ENCODE measurements at places on chromosomes 6 and 20.

GRCh38 chr6:159691133-159691962 lies 1.7 kb downstream of the SOD2 start:
- DNase-seq: no peak

DNA sequence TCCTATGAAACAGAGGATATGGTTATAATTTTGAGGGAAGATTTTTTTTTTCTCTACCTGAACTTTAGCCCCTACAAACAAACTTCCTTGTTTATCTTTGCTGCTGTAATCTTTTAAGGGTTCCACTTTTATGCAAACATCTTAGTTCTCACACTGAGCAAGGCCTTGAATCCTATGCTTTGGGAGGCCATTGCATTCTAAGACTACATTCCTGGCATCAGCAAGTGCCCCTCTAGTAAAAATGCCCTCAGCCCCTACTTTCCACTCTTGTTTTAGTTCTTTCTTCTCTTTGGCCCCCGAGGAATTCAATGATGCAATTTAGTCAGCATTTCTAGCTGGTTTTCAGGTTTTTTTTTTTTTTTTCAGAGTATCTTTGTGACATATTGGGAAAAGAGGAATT lies 8.1 kb upstream of the AHI1 start:
- no peak for DNase-seq

GRCh38 chr20:59526242-59527225 lies 77.8 kb upstream of the PHACTR3 start:
- DNase-seq: no peak

DNA sequence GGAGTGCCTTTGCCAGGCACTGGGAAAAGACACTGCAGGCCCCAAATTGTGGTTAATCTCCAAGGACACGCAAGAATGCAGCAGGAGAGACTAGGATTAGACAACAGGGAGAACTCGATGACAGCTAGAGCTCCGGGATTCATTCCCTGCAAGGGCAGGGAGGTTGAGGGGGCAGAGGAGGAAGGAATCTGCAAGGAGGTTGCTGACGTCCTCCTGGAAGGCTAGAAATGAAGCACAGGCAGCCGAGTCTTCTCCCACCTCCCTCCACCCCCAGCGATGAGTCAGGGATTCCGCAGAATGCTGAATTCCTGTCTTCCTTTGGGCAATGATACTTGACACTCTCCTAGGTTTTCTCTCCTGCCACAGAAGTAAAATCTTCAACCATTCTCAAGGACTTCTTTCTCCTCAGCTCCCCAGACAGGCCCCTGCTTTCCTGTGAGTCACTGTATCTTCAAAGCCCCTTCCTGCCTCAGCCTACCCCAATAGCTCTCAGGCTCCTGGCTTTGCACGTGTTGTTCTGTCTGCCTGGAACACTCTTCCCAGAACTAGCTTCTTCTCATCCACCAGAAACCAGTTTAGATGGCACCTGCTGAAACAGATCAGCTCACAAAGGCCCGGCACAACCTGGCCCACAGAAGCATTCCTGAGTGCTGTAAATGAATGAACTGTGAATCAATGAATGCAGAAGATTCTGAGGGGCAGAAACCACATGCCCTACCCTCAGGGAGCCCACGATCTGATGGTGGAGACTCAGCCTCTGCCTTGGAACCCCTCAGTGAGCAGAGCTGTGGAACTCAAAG lies 85.6 kb downstream of the MRPL14 start:
- no peak for DNase-seq

- DNase-seq: no peak
Measured at GRCh38 chr6:145863366-145863765, 48.8 kb upstream of the FBXO30 start.

DNA sequence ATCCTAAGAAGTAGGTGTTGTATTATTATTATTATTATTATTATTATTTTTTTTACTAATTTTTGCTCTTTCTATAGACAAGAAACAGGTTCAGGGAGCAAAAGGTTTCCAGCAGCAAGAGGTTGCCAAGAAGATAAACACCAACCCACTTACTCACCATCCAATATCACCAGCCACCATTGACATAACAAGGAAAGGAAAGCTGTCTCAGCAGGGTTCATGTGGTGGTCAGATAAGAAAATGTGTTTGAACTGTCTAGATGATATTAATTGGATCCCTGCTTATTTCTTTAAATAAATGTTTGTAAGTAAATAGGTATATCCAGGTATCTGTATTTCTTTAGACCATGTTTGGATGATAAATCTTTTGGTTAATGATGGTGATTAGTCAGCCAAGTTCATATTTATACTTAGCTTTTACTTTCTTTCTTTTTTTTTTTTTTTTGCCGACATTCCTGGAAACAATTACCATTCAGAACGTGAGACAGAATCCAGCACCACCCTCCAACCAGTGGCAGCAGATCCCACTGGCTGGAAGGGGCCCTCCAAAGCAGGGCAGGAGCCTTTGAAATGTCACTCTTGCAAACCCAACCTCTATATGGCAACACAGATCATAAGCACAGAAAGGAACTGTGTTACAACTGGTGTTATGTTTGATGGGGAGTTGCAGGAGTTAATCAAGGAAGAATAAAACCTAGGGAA lies 139.2 kb upstream of the ECI2 start:
- DNase-seq: no peak

GRCh38 chr6:40148882-40149573 lies 214.8 kb upstream of the MOCS1 start:
- no peak for DNase-seq

DNA sequence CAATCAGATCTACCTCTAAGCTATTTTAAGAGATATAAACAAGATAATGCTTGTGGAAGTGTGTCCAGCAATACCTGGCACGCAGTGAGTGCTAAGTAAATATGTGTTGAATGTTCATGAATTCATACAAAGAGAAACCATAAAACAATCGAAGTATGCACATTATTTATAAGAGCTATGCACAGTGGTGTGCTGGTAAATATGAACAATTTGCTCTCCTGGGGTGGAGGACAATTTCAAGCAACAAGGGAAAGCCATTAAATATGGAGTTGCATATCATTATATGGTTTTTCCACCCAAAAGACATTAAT lies 526.6 kb upstream of the MARCKS start:
- no peak for DNase-seq

GRCh38 chr6:156601152-156602065 lies 175.8 kb upstream of the ARID1B start:
- DNase-seq: no peak

DNA sequence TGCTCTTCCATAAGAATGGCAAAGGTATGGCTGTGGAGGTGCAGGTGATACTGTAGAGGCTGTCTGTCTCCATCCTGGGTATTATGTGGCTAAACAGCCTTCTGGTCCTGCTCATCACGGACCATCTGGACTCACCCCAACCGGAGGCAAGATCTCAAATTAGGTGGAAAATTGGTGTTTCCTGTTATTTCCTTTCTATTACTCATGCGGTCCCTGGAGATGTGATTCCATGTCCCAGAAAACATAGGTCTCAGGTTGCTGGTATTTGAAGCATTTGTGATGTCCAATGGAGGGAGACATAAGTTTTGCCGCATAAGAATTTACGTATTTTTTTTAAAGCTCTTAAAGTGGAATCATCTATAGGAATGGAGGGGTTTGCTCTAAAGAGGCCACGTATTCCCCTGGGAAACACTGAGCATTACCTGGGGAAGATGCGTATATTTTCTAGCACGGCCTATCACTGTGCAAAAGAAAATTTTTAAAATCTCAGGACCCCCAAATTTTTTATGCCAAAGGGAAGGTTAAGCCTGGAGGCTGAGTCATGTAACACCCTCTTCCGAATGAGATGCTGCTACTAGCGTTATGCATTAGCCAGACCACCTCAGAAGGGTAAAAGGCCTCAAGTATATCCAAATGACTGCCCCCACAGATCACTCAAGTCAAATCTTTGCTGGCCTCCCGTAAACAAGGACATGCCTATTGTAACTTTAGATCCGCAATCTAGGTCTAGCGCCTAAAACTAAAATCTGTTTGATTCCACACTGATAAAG lies 22.4 kb upstream of the PBOV1 start:
- DNase-seq: no peak

- DNase-seq: no peak
Measured at GRCh38 chr6:138443979-138444378, 40.0 kb downstream of the HEBP2 start.

DNA sequence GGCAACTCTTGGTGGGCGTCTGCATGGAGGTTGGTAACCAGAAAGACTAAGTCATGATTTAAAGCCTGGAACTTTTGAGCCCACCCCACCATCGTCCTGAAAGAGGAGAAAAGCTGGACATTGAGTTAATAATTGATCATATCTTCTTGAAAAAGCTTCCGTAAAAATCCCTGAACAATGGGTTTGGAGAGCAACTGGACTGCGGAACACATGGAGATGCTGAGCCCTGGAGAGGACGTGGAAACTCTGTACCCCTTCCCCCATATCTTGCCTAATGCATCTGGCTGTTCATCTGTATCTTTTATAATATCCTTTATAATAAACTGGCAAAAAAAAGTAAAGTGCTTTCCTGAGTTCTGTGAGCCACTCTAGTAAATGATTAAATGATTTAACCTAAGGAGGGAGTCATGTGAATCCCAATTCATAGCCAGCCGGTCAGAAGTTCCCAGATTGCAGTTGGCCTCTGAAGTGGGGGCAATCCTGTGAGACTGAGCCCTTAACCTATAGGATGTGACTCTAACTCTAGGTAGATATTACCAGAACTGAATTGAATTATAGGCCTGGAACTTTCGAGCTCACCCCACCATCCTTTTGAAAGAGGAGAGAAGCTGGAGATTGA lies 26.5 kb upstream of the LGSN start:
- DNase-seq: no peak

DNA sequence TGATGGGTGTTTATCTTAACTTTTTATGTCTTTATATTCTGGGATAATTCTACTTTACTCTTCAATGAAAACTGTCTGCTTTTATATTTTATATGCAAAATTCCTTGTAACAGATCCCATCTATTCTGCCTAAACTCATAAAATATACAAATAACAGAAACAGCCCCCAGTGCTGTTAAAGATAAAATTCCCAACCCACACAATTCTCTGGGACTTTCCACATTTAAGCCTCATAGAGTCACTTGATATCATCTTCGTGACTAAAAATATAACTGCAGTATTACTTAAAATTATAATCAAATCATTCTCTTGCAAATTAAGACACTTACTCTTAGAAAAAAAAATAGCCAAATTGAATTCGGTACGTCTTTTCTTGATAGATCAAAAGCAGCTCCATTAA lies 60.2 kb downstream of the INSM1 start:
- DNase-seq: no peak

- DNase-seq: no peak
Measured at GRCh38 chr20:62703853-62704228, 4.8 kb upstream of the NTSR1 start.

GRCh38 chr20:17595856-17596255 lies 26.0 kb downstream of the DSTN start:
- no peak for DNase-seq

DNA sequence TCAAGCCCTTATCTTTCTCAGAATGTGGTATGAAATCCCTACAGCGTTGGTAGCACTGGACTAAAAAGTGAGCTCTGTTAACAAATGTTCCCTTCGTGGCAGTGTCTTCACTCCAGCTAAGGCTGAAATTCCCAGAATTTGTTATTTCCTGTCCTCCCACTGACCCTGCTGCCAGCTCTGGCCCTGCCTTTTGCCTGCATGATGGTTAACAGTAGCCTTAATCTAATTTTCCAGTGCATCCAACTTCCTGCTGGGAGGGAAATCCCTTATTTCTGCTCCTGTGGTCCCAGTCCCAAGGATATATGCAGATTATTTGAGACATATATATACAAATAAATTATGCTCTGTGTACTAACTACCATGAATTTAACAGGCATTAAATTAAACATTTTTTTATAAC lies 157.2 kb upstream of the CARMIL1 start:
- no peak for DNase-seq

DNA sequence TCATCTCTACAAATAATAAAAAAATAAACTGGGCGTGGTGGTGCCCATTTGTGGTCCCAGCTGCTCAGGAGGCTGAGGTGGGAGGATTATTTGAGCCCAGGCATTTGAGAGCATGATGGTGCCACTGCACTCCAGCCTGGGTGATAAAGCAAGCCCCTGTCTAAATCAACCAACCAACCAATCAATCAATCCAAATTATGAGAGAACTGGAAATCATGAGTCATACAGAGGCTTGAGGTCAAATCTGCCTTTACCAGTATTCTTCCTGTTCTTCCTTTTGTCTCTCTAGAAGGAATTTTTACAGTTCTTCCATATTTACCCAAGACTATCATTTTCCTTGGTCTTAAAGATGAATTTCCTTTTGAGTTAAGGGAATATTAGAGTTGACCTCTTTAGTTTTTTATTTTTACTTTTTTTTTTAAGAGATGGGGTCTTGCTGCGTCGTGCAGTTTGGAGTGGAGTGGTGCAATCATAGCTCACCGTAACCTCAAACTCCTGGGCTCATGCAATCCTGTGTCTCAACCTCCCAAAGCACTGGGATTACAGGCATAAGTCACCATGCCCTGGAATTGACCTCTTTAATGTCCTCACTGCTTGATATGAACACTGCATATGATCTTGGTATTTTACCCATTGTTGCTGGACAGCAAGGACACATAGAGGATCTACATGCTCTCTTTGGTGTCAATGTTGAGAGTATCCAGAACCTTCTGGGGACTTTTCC lies 44.1 kb upstream of the TXNDC5 start:
- no peak for DNase-seq

GRCh38 chr20:11098888-11099287 lies 425.1 kb upstream of the JAG1 start:
- no peak for DNase-seq

DNA sequence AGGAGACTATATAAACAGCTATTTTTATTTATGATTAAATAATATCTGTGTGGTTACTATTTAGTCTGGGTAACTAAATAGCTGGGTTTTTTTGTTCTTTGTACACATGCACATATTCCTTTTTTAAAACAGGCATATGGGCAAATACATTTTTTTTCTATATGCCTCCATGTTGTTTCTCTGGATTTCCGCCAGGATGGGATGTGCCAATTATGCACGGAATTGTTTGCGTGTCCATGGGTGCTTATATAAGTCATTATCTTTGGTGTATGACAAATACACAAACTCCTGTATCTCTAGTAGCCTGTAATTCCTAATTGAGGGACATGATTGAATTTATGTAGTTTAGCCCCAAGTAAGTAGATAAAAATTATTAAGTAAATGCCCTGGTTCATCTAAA lies 226.9 kb downstream of the BCKDHB start:
- DNase-seq: no peak

GRCh38 chr6:140051521-140052512 lies 677.4 kb upstream of the CITED2 start:
- no peak for DNase-seq

DNA sequence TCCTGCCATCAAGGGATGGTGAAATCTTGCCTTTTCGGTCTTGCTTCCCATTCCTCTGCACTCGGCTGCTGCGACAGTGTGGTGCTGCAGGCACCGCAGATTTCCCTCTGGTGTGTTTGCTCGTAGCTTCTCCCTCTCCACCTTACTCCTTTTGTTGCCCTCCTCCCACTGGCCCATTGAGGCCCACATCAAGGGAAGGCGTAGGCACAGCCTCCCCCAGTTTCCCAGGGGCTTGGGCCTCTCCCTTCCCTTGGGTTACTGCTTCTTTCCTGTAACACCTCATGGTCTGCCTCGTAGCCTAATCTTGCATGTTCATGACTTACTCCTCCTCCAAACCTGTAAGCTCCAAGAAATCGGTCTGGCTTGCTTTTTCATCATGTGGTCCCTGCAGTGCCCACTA lies 9.9 kb downstream of the E2F3 start:
- DNase-seq: no peak

- DNase-seq: no peak
Measured at GRCh38 chr20:35734777-35735649, 7.0 kb downstream of the RBM39 start.

- no peak for DNase-seq
Measured at GRCh38 chr6:15436451-15436850, 190.6 kb downstream of the JARID2 start.

All from hypothalamus (tissue), 51 donors.